ENCODE measurements at places on chromosomes 1 and 21.
A peak's percentile ranks its signal among the peaks of the same experiment; 100 is the strongest.

- no peak for DNase-seq
Measured at GRCh38 chr21:42040411-42041180, 30.4 kb upstream of the ZBTB21 start.

DNA sequence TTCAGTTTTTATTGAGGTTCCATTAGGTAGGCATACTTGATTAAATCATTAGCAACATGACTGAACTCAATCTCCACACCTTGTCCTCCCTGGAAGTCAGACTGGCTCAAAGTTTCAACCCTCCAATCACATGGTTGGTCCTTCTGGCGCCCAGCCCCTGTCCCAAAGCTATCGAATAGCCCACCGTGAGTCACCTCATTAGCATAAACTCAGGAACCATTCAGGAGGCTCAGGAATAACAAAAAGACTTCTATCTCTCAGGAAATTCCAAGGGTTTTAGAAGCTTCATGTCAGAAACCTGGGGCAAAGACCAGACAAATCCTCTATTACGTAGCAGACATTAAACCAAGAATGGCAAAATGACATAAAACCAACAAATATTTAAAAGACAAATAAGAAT is 78.6 kb downstream of the RGS2 start:
- no peak for DNase-seq

DNA sequence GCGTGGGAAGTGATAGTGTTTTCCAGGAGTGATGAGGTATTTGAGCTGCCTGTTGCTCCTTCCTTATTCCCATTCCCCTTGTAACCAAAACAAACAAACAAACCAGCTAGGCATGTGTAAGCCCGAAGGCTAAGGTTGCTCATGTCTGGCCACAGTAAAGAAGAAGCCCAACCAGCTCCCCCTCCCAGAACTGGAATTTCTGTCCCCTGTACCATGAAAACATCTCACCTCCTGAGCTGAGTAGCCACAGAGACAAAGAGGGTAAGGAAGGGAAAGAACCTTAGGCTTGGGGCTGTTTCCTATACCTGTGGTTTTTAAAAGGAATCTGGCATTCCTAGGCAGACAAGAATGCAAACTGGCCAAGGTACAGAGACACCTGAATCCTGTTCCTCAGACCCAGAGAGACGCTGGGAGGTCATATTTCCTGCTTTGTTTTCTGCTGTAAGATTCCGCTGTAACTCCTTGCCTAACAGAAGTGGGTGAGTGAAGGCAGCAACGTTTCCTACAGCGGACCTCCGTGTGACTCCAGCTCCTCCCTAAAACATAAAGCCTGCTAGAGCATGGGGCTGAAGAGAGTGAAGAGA is 41.7 kb upstream of the RAB4A start:
- DNase-seq = no peak

DNA sequence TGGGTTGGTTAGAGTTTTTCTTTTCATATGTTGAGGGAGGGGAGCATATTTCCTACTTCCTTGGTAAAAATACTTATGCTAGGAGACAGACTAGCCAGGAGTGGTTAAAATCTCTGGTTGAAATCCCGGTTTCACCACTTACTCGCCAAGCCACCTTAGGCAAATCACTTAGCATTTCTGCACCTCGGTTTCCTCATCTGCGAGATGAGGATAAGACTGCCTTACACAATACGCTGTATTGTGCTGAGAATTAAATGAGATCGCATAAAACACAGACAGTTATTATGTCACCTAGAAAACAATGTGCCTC is 1.4 kb downstream of the IFFO2 start:
- no peak for DNase-seq

GRCh38 chr1:110477041-110477440 is 26.1 kb downstream of the PROK1 start:
- peak; percentile 19 for DNase-seq

DNA sequence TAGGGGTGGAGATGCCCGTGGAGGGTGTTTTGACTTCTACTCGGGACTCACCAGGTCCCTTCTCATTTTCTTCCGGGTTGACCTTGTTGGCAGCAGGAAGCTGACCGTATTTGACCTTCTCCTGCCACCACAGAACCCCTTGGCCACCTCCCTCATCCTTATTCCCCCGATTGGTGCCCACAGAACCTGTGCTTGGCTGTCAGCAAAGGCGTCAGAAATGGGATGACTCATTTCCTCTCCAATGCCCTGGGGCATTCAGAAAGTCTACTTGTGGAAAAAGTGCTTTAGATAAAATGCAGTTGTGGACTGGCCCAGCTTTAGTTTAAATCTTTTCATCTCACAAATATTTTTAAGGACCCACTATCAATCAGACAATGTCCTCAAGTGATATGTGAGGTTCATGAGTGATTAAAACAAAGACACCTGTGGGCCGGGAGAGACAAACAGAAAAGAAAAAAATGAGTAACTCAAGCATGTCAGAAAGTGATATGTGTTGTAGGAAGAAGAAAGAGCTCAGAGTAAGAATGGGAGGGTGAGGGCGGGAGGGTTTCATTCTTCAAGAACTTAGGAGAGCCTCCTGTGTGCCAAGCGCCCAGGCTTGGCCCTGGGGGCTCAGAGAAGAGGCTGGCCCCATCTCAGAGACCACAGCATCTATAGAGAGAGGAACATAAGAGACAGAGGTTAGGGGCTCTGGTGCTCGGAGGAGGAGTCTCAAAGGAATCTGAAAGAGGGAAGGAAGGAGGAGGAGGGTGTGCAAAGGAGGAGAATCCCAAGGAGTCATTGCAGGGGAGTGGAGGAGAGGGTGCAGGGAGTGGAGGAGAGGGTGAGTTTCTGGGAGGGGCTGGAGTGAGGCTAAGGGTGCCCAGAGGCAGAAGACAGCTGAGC is 221.6 kb upstream of the VAMP3 start:
- DNase-seq = peak; percentile 68

GRCh38 chr1:198788561-198789064 is 149.8 kb downstream of the PTPRC start:
- DNase-seq = peak; percentile 25

GRCh38 chr1:13540866-13541265 is 27.1 kb upstream of the LRRC38 start:
- no peak for DNase-seq

DNA sequence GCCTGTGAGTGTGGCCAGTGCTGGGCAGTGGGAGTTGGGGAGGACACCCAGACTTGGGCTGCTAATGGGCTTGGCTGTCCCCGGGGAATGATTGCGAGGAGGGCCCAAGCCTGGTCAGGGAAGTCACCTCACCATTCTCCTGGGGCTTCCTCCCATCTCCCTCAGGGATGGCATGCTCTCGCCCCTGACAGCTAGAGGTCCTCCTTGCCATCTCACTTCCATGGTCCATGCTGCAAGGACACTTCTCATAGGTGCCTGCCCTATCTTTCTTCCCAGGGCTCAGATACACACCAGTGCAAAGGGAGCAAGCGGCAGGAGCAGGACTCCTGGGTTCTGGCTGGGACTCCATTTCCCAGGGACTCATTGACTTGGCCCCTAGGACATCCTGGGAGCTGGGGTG is 4.1 kb downstream of the NTRK1 start:
- DNase-seq = no peak

GRCh38 chr1:58992643-58993042 is 208.8 kb upstream of the JUN start:
- no peak for DNase-seq
